ENCODE measurements at places on chromosomes 7 and 10.

GRCh38 chr10:72812753-72813430, 80.6 kb upstream of the OIT3 start:
- no peak for DNase-seq
- no peak overlapping the region for H3K4me3 ChIP-seq
- no peak overlapping the region for H3K27ac ChIP-seq
- H3K27me3 ChIP-seq: no peaks in the 10 kb centered on the region

DNA sequence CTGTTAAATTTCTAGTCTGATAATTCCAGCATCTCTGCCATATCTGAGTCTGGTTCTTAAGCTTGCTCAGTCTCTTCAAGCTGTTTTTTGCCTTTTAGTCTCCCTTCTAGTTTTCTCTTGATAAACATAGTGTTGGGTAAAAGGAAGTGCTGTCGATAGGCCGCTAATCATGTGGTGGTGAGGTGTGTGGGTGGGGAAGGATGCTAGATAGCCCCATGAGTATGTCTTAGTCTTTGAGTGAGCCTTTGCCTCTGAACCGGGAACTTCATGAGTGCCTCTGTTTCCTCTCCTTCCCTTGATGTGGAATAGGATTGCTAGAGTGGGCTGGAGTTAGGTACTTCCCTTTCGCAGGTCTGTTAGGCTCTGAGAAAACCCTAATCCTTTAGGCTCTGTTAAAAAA, 441.8 kb downstream of the INHBA start:
- no peaks in the 10 kb centered on the region for H3K27me3 ChIP-seq
- no peak overlapping the region for H3K4me3 ChIP-seq
- no peak for DNase-seq
- no peaks in the 10 kb centered on the region for H3K4me1 ChIP-seq

GRCh38 chr10:24360282-24361127, 151.6 kb downstream of the KIAA1217 start:
- peak; percentile 67 for DNase-seq
- no peaks in the 10 kb centered on the region for H3K27me3 ChIP-seq
- H3K27ac ChIP-seq: peak overlapping the region; percentile 10
- no peak overlapping the region for H3K4me3 ChIP-seq
- no peaks in the 10 kb centered on the region for H3K36me3 ChIP-seq

DNA sequence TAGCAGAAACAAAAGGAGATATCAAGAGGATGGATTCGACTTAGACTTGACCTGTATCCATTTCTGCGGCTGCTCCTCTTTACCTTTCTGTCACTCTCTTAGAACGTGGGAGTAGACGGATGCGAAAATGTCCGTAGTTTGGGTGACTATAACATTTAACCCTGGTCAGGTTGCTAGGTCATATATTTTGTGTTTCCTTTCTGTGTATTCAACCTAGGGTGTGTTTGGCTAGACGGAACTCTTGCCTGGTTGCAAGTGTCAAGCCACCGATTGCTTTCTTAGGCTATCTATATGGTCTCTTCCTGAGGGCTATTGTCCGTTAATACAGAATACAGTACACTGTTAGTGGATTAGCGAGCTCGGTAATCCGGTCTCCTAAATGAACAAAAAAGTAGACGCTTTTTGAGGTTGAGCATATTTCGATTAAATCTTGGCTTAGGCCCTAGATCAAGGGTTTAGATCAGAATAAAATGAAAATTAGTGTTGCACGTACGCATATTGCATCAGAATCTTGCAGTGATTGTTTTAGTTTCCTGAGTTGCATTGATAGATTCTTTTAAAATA, 1.2 kb downstream of the PTEN start:
- no peaks in the 10 kb centered on the region for H3K27me3 ChIP-seq
- no peaks in the 10 kb centered on the region for H3K36me3 ChIP-seq
- peaks cover 19% of the 10 kb centered on the region for H3K4me1 ChIP-seq
- peak overlapping the region; percentile 73 for H3K4me3 ChIP-seq

DNA sequence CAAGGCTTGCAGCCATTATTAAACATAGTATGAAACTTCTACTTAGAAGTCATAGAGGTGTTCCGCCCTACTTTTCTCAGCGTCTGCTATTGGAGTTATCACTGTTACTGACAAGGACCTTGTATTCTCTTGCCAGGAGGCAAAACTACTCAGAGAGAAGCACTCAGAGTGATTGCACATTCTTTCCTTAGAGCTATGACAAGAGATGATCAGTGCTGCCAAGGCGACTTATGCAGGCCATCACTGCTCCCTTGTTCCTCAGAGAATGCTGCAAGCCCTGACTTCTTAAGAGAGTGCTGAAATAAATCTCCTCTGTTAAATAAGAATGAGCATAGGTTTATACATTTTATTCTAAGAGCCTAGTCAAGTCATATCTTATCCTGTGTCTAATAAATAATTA, 534.6 kb upstream of the PHF14 start:
- H3K36me3 ChIP-seq: no peaks in the 10 kb centered on the region
- no peak overlapping the region for H3K27ac ChIP-seq
- DNase-seq: no peak
- H3K27me3 ChIP-seq: no peaks in the 10 kb centered on the region

DNA sequence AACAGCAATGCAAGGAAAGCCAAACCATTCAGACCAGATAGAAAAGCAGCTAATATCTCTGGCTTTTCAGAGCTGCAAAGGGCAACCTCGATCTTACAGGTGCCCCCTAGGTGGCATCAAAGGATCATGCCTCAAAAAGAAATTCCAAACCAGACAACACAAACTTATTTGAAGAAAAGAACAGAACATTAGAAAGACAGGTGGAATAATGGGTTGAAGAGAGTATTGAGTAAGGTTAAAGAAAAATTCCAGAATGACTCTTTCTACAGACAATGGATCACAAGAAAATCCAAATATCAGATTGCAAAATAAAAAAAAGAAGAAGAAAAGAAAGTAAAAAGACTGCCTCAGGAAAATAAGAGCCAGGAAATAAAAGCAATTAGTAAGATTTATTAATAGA, 213.7 kb downstream of the ELMO1 start:
- no peak overlapping the region for H3K4me3 ChIP-seq
- H3K36me3 ChIP-seq: no peaks in the 10 kb centered on the region
- no peak overlapping the region for H3K27ac ChIP-seq
- DNase-seq: no peak
- no peaks in the 10 kb centered on the region for H3K4me1 ChIP-seq

DNA sequence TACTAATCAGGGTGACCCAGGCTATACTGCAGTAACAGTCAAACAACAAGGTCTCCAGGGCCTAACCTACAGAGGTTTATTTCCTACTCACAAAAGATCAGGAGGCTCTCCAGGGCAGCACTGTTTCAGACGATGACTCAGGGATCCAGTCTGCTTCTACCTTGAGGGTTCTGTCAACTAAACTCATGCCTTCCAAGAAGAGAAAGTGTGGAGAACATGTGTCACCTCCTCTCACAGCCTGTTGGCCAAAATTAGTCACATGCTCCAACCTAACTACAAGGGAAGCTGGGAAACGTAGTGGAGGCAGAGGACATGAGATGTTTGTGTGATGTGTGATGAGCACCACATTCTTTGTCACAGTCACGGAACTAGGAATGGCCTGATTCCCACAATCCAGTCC, 14.7 kb upstream of the INA start:
- no peak for DNase-seq
- no peak overlapping the region for H3K27ac ChIP-seq
- H3K4me3 ChIP-seq: no peak overlapping the region
- peaks cover 4% of the 10 kb centered on the region for H3K27me3 ChIP-seq

GRCh38 chr10:43105102-43105955, 28.5 kb downstream of the RET start:
- H3K4me1 ChIP-seq: no peaks in the 10 kb centered on the region
- H3K27me3 ChIP-seq: no peaks in the 10 kb centered on the region
- DNase-seq: peak; percentile 31
- H3K36me3 ChIP-seq: no peaks in the 10 kb centered on the region
- H3K4me3 ChIP-seq: peak overlapping the region; percentile 60

DNA sequence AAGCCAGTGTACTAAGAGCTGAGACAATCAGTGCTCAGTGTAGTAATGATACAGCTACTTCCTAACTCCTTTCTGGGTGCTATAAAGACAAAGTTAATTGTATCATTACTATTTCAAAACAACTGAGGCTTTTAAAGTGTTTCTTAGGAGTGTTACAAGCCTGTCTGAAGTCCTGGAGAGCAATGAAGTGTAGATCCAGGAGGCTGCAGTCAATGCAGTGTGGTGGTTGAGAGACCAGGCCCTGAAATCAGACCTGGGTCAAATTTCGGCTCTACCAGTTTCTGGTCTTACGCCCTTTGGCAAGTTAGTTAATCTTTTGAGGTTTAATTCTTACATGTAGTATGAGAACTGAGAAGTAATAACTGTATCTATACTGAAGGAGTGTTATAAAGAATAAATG, 387.0 kb downstream of the SDK1 start:
- DNase-seq: no peak
- no peaks in the 10 kb centered on the region for H3K36me3 ChIP-seq
- H3K4me3 ChIP-seq: no peak overlapping the region
- no peaks in the 10 kb centered on the region for H3K27me3 ChIP-seq
- H3K27ac ChIP-seq: no peak overlapping the region

DNA sequence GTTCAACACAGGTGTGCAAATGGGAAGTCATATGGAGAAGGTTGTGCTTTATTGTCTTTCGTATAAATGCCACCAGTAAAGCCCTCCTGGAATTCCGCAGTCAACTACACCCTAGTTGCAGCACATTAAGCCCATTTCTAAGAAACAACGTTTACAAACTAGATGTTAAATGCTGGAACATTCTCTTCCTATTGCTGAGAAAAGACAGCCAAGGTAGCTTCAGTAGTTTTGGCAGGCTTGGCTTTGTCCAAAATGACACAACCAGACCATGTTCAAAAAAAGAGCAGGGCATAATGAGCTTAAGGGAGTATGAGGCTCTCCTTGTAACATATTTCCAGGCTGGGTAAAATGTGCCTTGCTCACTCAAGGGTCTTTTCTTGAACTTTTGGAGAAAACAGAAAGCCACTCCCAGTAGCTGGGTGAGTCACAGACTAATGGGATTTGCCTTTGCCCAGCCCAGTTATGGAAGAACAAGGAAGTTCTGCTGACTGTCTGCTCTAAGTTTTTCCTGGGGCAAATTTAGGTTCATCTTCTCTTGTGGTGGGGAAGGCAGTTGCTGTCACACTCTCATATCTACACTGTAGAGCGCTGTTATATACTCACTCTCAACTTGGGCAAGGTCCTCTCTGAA, 238.7 kb downstream of the PLXNA4 start:
- H3K4me3 ChIP-seq: no peak overlapping the region
- H3K27ac ChIP-seq: no peak overlapping the region
- no peaks in the 10 kb centered on the region for H3K36me3 ChIP-seq
- H3K4me1 ChIP-seq: no peaks in the 10 kb centered on the region
- no peak for DNase-seq
- H3K27me3 ChIP-seq: no peaks in the 10 kb centered on the region

DNA sequence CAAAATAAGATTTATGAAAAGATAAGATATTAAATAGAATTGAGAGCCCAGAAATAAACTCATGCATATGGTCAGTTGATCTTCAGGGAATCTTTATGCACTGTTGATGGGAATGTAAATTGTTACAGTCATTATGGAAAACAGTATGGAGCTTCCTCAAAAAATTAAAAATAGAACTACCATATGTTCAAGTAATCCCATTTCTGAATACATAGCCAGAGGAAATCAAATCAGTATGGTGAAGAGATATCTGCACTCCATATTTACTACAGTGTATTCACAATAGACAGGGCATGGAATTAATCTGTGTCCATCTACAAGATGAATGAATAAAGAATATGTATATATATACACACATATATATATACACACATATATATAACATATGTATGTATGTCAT, 122.3 kb upstream of the CSTF2T start:
- H3K27ac ChIP-seq: no peak overlapping the region
- H3K4me3 ChIP-seq: no peak overlapping the region
- no peak for DNase-seq

DNA sequence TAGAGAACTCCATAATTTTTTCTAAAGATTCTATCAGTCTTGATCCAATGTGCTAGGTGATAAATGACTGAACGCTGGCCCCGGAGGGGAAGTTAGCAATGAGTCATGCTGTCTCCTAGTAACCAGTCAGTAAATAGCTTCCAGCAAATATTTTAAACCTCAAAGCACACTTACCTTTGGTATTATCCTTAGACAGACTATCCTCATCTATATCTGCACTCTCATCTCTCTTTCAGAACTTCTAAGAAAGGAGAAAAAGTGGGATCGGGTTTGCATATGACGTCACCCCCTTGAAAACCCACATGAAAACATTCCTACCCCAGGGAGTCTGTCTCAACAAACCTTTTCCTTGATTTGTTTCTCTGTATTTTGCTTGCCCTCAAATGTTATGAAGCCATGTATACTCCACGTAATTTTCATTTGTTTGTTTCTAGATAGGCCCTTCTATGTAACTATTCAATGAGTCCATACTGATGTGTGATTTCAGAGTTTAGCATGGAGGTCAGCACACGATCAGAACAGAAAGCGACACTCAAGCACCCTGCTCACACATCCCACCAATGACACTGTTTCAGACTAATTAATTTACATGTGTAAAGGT, 174.9 kb upstream of the NRP1 start:
- H3K4me3 ChIP-seq: no peak overlapping the region
- H3K4me1 ChIP-seq: no peaks in the 10 kb centered on the region
- H3K27ac ChIP-seq: peak overlapping the region; percentile 51
- no peaks in the 10 kb centered on the region for H3K36me3 ChIP-seq
- peak; percentile 75 for DNase-seq
- H3K27me3 ChIP-seq: no peaks in the 10 kb centered on the region

DNA sequence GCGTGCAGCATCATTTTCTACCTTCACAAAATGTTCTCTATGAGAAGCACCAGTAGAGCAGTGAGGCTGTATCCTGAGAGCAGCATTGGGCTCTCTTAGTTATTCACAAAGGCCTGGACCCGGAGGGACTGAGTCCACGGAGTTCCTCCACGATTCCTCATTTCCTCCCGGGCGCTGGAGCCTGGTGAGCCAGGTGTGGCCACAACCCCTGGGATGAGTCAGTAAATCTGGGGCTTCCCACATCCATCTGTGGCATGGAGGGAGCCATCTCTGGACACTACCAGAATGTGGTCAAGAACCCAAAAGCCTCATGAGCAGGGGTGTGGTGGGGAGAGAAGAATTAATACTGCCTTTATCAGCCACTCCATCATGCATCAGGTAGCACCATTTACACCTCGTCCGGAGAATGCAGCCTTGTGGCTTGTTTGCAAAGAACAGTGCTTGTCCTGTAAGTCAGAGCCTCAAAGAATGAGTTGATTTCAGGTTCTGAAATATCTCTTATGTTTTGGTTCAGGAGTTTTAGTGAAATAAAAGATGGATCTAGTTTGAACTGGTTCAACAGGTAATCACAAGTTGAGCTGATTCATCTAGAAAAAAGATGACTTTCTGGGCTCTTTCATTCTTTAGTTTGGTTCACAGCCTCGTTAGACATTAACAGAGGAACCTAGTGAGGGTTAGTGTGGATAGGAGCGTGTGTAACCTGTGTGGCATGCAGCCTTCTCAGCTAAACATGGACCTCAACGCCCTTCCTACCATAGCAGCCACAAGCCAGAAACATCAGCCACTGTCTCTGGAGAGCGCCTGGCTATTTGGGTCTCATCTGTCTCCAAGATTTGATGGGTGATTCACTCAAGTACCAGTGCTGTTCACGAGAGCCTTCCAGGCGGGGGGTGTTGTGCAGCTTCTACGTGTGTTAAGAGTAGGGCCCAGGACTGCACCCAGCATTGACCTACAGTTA, 95.2 kb downstream of the WDR37 start:
- H3K27me3 ChIP-seq: no peaks in the 10 kb centered on the region
- no peak overlapping the region for H3K4me3 ChIP-seq
- H3K4me1 ChIP-seq: no peaks in the 10 kb centered on the region

All from breast epithelium (tissue), 4 donors.